H1 (cell line): ENCODE measurements at places on chromosomes 7 and 10.
A peak's percentile ranks its signal among the peaks of the same experiment; 100 is the strongest.

DNA sequence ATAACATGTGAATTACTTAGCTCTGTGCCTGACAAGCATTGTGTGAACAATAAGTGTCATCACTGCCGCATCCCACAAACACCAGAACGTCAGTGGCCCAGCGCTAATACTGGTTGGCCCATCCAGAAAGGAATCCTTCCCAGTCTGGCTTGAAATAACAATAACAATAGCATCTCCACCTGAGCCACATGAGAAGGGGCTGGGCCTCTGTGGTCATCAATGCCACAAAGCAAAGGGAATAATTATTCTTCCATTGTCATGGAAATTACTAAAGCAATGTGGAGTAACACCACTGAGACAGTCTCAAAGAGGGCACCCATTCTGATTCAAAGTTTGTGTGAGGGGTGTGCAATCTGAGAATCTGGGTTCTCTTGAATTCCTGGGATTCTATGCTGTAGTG is 105.7 kb upstream of the INHBA start:
- no peak for DNase-seq

DNA sequence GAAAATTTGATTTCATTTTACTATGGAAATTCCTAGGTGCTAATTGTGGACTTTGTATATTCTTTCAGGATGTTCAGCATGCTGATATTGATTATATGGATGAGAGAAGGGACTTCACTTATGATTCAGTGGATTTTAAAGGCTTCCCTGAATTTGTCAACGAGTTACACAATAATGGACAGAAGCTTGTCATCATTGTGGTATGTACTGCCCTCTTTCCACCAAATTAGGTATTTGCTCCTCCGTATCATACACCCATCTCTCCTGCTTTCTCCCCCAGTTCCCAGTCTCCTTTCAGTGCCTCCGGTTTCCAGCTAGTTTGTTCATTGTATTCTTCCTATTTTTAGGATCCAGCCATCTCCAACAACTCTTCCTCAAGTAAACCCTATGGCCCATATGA is 34.6 kb downstream of the MGAM start:
- no peak for DNase-seq

DNA sequence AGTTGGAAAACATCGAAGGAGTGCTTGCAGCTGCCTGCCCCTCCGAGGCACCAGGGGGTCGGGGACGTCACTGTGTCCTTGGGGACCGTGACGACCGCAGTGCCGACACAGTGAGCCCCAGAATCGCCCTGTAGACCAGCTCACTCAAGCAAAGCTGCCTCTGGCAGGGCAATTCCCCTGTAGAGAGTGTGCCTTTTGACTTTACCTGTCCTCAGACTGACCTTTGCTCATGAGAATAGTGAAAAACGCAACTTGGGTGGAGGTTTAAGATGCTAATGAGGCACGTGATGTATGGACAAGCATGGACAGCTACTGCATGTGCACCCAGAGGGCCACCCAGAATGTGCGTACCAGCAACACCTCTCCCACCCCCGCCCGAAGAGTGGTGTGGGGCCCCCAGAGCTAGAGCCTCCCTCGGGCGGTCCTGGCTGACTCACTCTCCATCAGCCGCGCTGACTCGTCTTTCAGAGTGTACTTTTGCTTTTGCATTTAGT is 271.9 kb downstream of the ADARB2 start:
- DNase-seq, result no peak

- DNase-seq, result no peak
Observed at GRCh38 chr7:73828107-73828803, 2.5 kb upstream of the CLDN4 start.

DNA sequence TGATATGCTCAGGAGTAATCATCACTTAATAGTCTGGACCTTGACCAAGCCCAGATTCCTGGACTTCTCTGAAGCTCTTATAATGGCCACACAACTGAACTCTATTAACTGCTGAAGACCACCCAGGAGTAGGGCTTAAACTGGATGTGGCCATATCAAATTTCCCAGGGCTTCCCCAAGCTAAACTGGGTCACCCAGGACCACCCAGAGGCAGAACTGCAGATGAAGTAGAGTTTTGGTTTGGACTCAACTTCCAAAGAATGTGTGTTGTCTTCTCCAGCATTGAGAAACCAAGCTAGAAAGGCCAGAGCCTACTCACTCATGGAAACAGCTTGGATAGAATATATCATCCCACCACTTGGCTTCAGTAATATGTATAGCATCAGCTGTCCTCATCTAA is 358.2 kb upstream of the MEOX2 start:
- DNase-seq, result no peak

- no peak for DNase-seq
Observed at GRCh38 chr7:42735081-42735480, 176.8 kb downstream of the C7orf25 start.

DNA sequence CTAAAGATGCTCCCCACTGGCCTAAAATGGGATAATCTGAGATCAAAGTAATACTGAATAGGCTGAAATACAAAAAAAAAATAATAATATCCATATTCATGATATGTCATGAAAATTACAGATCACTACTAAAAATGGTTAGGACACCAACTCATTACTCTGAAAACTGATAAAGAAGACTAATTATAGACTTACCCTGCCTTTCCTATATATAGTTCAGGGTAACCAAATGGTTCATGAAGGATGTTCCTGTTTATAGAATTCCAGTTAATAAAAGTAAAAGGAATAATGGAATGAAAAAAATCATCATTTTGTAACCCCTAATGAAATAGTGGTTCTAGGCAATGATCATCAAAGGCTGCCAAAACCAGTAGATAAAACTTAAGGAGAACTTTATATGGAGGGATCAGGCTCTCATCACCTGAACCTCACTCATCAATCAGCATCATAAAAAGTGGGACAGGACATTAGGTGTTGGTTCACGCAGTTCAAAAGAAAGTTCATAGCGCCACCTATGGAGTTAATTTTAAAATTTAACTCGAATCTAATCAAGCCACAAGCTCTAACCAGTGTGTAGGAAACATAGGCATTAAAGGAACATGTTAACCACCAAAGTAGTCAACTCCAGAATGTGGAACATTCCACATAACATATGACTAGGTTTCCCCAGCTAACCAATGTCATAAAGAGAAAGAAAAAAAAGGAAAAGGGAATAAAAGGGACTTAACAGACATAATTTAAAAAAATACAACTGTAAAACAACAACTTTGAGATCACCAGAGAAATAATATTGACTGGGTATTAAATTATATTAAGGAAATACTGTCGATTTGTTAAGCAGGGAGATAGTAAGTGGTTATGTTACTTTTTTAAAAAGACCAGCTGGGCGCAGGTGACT is 35.7 kb downstream of the P4HA1 start:
- DNase-seq, result no peak

GRCh38 chr7:157153260-157153659 is 14.5 kb downstream of the UBE3C start:
- DNase-seq, result no peak

GRCh38 chr10:114819322-114819721 is 2.3 kb upstream of the FHIP2A start:
- no peak for DNase-seq

GRCh38 chr7:137681657-137682562 is 164.9 kb downstream of the DGKI start:
- DNase-seq, result no peak

DNA sequence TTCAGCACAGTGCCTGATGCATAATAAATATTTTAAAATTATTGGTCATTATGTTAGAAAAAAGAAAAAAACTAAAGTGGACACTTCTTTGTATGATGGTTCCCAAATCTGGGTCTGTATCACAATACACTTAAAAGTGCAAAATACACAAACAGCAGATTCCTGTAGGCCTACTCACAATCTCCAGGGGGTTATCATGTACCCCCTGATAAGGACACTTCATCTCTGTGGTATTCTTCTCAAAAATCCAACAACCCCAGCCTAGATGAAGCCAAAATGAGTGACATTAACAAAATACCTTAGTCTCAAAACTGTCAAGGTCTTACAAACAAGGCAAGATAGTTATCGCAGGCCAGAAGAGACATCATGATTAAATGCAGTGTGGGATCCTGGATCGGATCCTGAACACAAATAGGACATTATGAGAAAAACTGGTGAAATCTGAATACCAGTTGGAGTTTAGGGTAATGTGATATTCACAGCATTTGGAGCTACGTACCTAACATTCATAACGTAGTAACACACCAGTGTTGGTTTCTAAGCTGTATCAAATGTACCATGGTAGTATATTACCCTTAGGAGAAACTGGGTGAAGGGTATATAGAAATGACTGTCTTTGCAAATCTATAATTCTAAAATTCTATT is 45.2 kb downstream of the NSUN6 start:
- DNase-seq, result no peak

DNA sequence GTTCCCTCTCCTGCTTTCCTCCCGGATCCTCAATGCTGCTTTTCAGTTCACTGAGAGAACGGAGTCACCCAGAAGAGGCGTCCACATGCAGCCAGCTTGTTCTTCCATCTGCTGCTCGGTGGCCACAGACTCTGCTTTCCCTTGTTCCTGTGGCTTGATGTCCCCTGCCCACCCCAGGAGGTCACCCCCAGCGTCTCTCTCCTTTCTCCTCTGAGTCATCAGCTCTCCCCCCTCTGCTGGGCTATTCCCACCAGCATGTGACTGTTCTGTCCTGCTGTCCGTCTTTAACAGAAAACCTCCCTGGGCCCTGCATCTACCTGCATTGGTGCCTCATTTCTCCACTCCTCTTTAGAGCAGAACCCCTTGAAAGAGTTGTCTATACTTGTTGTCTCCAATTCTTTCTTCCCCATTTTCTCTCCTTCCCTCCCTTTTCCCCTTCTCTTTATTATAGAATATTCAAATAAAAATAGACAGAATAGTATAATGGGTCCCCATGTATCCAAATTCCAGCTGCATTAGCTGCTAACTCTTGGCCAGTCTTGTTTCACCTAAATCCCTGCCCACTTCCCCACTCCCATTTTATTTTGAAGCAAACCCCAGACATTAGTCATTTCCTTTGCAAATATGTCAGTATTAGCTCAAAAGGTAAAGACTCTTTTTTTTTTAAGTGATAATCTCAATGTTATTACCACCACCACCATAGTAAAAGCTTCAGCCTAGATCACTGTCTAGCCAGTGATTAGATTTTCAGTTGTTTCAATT is 4.1 kb downstream of the ZNF282 start:
- no peak for DNase-seq

GRCh38 chr7:55575733-55576132 is 3.4 kb upstream of the VOPP1 start:
- DNase-seq, result peak; percentile 11

- no peak for DNase-seq
Observed at GRCh38 chr7:10034843-10035556, 938.7 kb upstream of the PHF14 start.

GRCh38 chr10:788796-789748 is 99.6 kb upstream of the DIP2C start:
- no peak for DNase-seq

GRCh38 chr7:40551685-40552576 is 417.1 kb downstream of the SUGCT start:
- DNase-seq, result no peak

- no peak for DNase-seq
Observed at GRCh38 chr10:6138456-6138855, 49.6 kb downstream of the RBM17 start.

DNA sequence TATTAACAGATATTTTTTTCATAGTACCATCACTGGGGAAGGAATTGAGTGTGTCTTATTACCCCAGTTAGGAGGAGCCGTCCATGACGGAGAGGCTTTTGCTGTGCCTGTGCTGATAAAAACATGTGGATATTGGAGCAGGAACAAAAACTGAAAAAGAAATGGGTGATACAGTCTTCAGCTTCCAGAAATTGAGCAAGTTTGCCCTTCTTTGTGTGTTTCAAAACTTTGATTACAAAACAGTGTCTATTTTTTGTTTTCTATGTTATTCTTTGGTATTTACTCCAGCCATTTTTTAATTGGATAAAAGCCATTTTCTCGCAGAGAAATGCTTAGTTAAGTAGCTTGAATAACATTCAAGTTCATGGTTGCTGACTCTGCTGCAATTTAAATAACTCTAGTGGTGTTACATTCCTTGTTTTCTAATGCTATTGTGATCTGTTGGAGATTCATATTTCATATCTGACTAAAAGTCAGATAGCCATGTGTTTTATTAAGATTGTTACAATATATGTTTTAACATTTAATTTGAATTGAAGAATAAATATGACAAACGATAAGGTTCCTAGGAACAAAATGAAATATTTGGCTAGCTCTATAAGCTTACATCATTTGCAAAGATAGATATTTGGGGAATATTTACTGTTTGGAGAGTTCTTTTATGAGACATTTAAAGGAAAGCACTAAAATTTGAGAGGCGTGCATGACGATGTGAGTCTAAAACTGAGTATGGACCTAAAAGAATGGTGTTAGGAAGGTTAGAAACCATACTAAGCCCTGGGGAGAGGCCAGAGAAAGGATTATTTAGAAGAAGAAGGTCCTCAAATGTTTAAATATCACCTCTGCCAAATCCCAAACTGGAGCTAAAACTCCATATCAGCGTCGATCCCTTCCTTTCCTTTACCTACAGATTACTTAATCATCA is 747.3 kb upstream of the CELF2 start:
- no peak for DNase-seq

DNA sequence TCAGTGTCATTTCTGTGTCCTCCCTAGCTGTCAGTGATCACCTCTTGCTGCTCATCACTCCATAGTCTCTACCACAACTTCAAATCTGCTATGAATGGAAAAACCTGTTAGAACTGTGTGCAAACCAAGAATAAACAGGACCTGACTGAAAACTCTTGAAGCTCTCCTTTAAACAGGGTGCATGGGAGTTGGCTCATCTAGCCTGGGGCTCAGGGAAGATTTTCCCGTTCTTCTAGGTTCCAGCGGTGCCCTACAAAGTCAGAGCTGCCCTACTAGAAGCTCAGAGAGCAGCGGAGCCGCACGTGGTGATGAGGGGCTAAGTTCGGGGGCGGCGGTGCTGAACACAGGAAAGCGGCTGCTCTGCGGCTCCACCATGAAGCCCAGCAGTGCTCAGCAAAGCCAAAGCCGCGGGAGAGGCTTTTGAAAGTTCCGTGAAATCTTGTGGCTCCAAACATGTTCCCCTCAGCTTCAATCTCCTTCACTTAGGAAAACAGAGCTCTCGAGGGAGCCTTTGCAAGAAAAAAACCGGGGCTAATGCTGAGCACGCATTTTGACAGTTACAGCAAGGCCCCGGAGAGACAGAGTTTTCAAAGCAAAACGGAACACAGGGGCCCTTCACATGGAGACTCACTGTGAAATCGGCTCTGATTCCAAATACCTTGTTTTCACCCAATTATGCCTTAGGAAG is 30.5 kb downstream of the RGS10 start:
- no peak for DNase-seq

DNA sequence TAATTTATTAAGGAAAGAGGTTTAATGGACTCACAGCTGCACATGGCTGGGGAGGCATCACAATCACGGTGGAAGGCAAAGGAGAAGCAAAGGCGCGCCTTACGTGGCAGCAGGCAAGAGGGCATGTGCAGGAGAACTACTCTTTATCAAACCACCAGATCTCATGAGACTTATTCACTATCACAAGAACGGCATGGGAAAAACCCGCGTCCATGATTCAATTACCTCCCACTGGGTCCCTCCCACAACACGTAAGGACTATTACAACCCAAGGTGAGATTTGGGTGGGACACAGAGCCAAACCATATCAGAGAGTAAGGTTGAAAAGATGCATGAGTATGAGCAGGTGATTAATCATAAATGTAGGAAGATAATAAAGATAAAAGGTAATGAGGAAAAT is 3.2 kb upstream of the JCAD start:
- no peak for DNase-seq

GRCh38 chr10:86899670-86900276 is 57.6 kb downstream of the MMRN2 start:
- DNase-seq, result no peak

GRCh38 chr7:150631084-150631826 is 930 bp downstream of the GIMAP6 start:
- DNase-seq, result no peak

- DNase-seq, result no peak
Observed at GRCh38 chr10:114504769-114505579, 100.7 kb upstream of the AFAP1L2 start.
